ENCODE measurements at places on chromosomes 4 and X. TPM values are rescaled to one million over a fixed set of nuclear protein-coding genes. Genes with fewer than 3 reads are reported as not detected.

DNA sequence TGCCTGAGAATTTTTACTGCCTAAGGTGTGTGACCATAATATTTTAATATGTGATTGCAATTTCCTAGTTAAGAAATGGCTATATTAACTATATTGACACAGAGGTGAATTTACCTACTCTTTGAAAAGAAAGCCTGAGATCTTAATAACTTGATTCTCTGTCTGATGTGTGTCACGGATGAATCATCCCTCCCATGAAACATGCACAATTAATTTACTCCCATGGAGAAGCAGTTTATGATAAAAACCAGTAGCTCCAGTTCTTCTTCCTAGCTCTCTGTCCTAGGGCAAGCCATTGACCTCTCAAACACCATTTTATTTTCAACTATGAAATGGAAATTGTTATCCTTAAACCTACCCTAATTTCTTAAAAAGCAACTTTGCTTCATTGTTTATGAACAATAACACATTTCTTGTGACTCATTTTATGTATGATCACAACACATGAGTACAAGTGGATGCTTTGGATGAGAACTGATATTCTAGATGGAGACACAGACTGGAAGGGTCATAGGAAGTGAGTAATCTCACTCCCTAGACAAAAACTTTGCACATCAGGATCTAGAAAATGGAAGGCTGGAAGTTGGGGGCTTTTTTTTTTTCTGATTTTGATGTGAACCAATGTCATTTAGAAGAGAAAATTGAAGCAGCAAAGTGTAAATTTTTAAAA lies 438.3 kb downstream of the GPAT3 start:
- H3K27me3 ChIP-seq = no peaks in the 10 kb centered on the region
- DNase-seq = no peak
- H3K27ac ChIP-seq = no peak overlapping the region
- no peaks in the 10 kb centered on the region for H3K36me3 ChIP-seq

GRCh38 chrX:258291-259040 lies 22.7 kb upstream of the PLCXD1 start:
- H3K27ac ChIP-seq = no peak overlapping the region
- no peaks in the 10 kb centered on the region for H3K27me3 ChIP-seq
- no peak for DNase-seq
- H3K4me1 ChIP-seq = peaks cover 2% of the 10 kb centered on the region
- no peak overlapping the region for H3K4me3 ChIP-seq

The GRPR gene
- total RNA-seq = 0.33 TPM

The UXT gene
- total RNA-seq = 143 TPM

The TRIM2 gene
- 70.4 TPM for total RNA-seq

All from fibroblast of lung (primary cell).